ENCODE measurements at places on chromosomes 12 and 14.

DNA sequence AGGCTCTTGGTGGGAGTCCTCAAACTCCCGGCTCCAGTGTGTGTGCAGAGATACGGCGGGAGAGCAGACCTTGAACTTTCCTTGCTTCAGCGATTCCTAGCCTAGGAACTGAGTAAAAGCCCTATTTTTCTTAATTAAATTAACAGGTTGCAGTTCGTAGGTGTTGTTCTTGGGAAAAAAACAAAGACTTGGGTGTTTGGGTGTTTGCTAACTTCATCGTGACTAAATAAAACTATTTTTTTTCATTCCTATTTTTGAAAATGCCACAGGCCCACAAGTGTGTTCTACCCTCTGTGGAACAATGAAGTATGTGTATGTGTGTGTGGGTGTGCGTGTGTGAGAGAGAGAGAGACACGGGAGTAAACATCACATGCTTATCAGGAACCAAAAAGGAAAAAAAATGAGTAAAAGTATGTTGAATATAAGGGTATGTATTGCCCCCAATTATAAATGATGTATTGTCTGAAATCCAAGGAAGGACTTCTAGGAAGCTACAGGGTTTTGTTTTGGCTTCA, 651 bp downstream of the TMEM117 start:
- DNase-seq, result no peak

DNA sequence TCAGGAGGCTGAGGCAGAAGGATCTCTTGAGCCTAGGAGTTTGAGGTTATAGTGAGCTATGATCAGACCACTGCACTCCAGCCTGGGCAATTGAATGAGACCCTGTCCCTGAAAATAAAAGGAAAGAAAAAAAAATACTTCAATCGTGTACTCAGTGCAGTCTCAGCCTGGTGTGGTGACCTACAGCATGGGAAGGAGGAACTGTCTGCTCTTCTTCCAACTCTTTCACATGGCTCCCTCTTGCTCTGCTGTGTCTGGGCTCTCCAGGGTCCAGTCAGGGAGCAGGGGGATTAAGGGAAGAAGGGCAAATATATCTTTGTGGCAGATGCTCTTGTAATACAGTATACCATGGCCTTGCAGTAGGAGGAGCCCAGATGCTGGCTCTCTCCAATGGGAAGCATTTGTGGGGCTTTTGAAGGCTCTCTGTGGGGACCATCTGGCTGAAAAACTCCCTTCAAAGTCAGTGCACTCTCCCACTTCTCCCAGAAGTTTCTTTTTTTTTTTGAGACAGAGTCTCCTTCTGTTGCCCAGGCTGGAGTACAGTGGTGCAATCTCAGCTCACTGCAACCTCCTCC, 76.6 kb upstream of the TMPO start:
- DNase-seq, result no peak

- DNase-seq, result peak; percentile 38
Measured at GRCh38 chr12:122471324-122472226, 29.2 kb downstream of the ZCCHC8 start.

GRCh38 chr14:84343656-84344055, 1186.3 kb upstream of the FLRT2 start:
- DNase-seq, result peak; percentile 10

- no peak for DNase-seq
Measured at GRCh38 chr12:12546314-12546772, 16.3 kb downstream of the DUSP16 start.

DNA sequence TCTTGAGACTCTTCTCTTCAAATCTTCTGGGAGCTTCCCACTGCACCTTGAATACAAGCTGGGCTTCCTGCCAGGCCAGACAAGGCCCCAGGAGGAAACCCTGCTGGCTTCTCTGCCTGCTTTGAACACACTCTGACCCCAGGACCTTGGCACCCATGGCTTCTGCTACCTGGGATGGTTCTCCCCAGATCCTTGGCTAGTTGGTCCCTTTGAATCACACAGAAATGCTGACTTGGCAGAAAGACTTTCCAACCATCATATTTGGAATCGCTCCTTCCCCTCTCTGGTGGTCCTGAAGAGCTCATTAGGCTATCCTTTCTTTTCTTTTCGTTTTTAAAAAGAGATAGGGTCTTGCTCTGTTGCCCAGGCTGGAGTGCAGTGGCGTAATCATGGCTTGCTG, 132.7 kb downstream of the RBM19 start:
- DNase-seq, result no peak

GRCh38 chr12:100154474-100155247, 12.0 kb upstream of the BLTP3B start:
- no peak for DNase-seq

- DNase-seq, result no peak
Measured at GRCh38 chr12:99769396-99769980, 121.9 kb downstream of the GARIN6 start.

DNA sequence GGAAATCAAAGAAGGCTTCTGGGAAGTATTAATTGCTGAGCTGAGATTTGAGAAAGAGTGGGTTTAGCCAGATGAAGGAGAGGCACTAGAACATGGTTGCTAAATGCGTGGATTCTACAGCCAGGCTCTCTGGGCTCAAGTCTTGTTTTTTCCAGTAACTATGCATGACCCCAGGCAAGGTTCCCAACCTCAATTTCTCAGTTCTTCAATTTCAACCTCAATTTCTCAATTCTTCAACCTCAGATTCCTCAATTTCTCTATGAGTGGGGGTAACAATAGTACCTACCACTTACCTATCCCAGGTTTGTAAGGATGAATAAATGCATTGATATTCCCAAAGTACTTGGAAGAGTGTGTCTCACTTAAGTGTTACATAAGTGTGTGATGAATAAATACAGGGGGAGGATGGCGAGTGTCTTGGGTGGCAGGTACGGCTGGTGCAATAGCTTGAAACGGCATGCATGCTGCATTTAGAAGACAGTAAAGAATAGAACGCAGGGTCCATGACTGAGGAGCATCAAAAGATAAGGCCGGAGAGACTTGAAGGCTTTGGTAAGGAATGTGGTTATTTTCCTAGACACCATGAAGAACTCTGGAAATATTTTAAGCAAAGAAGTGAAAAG, 149.1 kb upstream of the ATP2B1 start:
- DNase-seq, result no peak

GRCh38 chr12:5260086-5260485, 171.8 kb upstream of the NTF3 start:
- DNase-seq, result no peak

DNA sequence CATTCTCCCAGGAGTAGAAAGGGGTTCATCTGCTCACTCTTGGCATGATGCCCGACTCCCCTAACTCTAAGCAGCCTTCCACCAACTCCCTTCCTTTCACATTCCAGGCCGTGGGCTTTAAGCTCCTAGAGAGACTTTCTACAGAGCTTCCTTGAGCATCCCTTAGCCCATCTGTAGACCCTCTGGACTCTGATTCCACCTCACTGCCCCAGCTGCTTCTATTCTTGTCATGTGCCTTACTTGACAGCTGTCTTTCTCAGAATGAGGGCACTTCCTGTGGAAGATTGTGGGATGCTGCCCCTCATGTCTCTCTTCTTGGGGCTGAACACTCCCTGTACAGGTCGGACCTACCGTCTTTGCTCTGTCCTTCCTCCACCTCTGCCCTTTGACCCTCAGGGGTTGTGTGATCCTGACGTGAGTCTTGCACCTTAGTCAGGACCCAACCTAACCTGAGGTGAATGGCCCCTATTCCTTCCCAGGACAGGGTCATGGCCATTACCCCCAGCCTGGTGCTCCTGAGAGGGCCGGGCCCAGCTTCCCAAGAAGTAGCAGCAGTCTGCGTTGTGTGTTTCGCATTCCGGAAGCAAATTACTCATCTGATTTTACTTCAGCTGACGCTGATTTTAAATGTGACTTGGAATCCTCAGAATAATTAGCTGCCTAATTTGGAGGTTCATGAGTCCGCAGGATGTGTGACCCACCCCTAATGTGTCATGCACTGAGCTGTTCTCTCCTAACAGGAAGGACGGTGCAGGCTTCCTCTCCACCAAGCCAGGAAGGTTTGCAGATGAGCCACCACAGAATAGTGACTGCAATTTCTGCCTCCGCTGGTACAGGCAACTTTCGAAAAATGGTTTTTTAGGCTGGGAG, 2.7 kb upstream of the GALNT6 start:
- DNase-seq, result peak; percentile 92

DNA sequence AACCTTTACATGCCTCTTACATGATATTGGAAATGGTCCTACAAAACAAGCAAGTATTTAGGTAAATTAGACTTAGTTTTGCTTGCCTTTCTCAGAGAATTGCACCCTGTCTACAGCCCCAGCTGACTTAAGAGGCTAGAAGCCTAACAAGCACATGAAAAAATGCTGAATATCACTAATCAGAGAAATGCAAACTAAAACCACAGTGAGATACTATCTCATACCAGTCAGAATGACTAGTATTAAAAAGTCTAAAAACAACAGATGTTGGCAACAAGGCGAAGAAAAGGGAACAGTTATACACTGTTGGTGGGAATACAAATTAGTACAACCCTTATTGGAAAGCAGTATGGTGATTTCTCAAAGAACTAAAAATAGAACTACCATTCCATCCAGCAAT, 103.8 kb downstream of the EGLN3 start:
- peak; percentile 6 for DNase-seq

DNA sequence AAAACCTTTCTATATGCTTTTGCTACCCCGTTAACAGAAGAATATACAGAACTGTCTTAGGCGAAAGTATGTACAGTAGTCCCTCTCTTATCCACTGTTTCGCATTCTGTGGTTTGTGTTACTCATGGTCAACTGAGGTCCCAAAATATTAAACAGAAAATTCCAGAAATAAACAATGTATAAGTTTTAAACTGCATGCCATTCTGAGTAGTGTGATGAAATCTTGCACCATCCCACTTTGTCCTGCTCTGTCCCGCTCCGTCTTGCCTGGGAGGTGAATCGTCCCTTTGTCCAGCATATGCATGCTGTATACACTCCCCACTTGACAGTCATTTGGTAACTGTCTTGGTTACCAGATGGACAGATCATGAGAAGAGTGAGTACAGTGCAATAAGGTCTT, 70.1 kb upstream of the STRN3 start:
- DNase-seq, result no peak

GRCh38 chr12:104175726-104176247, 37.8 kb upstream of the NFYB start:
- DNase-seq, result no peak

DNA sequence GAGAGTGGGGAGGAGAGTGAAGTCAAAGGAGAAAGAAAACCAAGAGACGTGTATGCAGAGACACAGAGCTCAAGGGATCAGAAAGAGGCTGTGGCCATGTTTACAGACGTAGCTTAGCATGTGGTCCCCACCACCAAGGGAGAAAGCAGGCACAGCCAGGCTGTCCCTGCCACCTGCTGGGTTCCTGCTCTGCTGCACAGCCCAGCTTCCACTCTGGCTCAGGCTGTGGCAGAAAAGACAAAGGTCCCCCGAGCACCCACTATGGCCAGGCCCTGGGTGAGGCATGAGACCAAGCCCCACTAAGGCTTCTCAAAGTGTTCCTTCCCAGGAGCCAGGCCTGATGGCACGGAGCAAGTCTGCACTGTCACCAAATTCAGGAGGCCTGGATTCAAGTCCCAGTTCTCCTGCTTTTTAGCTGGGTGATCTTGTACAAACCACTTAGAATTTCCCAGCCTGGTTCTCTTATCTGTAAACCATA, 25.9 kb upstream of the COL2A1 start:
- DNase-seq, result no peak

DNA sequence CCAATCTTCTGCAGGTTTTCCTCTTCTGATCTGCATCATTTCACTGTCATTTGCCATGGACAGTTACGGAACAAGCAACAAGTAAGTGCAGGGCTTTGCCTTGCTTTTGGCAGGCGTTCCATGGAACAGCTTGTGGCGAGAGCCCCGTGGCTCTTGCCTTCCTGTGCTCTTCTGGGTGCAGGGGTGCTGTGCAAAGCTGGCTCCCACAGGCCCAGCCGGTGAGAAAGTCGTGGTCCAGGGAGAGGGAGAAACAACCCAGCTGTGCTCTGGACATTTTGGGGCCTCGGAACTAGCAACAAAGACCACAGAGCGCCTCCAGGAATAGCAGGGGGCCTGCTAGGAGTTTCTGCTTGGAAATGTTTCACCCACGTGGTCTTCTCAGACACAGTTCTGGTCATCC, 164.7 kb downstream of the ADGRD1 start:
- DNase-seq, result no peak

GRCh38 chr12:27158297-27158696, 75.9 kb upstream of the C12orf71 start:
- DNase-seq, result no peak

DNA sequence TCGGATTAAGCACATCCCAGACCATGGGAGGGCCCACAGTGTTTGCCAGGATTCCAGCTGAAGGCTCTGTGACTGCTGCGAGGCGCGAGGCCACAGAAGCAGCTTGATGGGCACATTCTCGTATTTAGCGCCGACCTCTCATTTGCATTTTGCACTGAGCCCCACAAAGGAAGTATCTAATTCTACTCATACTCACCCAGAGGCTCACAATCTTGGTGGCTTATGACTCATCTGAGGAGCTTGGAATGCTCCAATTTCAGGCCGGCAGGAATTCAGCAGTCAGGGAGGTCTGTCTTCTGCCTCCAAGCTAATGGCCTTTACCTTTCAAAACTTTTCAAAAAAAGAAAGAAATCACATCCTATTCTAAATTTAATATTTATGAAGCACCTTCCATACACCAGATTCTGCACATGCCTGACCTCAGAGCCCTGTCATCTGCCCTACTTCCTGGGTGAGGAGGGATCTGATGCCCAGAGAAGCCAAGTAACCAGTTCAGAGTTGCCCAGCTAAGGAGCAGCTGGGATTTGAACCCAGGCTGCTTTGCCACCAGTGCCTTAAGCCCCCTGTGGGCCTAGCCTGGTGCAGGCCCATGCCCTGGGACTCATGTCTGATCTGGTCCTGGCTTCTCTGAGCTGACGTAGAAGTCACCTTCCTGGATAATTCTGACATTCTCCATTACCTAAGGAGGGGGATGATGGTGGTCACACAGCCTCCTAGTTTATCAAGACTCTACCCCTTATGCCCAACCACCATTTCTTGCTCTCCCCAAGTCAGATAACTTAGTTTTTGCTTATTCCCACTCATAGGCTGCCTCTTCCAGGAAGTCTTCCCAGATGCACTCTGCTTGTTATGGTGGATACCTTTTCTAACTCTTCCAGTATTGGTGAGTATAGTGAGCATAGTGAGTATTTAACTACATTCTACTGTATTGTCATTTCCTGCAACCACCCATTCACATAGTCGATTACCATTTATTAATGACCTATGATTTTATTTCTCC, 198.9 kb downstream of the RBM19 start:
- DNase-seq, result peak; percentile 47

DNA sequence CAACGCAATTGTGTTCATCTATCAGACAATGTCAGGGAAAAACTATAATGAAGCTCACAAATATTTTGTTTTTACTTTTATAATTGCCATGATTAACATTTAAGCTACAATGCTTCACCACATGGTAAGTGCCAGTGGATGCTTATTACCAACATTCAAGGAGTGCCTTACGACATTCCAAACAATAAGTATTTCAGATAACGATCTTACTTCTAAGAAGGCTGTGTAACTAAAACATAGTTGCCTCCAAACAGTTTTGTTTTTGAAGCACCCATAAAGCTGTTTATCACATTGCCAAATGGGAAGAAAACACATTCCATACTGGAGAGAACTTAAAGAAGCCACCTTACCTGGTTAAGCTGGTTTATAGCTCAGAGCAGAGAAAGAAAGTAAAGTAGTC, 78.8 kb downstream of the RPS6KA5 start:
- DNase-seq, result no peak

GRCh38 chr14:79442786-79443185, 768.5 kb downstream of the DIO2 start:
- DNase-seq, result no peak

GRCh38 chr14:74571901-74572725, 39.9 kb downstream of the LTBP2 start:
- peak; percentile 98 for DNase-seq

- DNase-seq, result no peak
Measured at GRCh38 chr14:100320157-100320856, 2.8 kb upstream of the SLC25A47 start.

All from GM04504 (cell line).